ENCODE measurements at places on chromosomes 4 and X. TPM values are rescaled to one million over a fixed set of nuclear protein-coding genes. Genes with fewer than 3 reads are reported as not detected.

AREG gene
- polyA plus RNA-seq: 0.07 TPM

ZNF275 gene
- polyA plus RNA-seq: 19.2 TPM

TMPRSS11A gene
- 0.17 TPM for polyA plus RNA-seq

IL21 gene
- not detected for polyA plus RNA-seq

SLC25A31 gene
- not detected for polyA plus RNA-seq

DNA sequence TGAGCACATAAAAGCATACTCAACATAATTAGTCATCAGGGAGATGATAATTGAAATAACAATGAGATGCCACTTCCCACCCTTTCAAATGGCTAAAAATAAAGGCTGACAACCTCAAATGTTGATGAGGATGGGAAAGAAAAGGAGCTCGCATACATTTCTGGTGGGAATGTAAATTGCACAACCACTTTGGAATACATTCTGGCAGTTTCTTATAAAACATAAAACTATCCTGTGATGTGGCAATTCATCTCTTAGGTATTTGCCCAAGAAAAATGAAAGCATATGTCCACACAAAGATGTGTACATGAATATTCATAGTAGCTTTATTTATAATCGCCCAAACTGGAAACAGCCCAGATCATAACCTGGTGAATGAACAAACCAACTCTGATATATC, 687 bp upstream of the ZNF275 start:
- DNase-seq: no peak

- no peak for DNase-seq
These were observed 78.9 kb upstream of the UNC5C start for GRCh38 chr4:95627709-95628108.

DNA sequence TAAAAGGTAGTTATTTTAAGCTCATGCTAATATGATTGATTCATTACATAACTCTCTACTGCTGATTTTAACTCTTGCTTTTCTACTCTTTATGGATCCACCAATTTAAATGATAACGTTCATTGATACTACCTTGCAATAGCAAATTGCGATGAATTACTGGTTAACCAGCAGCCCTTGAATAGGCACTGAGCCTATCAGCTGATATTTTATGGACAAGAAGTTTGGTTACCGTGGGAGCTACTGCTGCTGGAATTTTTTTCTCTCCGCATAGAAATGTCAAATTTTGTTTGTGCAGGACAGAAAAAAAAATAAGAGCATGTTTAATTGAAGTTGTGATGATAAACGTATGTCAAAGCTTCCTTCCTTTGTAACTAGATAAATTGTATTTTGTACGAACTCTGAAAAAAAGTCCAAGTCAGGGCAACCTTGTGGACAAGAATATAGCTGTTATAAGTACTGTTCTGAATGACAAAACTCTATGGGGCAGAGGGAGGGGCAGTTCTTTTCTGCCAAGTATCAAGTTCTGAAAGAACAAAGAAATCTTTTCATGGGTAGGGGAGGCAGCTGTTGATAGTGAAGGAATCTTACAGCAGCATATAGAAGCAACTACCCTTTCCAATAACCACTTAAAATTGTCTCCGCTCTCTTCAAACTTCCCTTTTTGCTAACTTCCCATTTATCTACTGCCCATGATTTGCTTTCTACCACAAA, 434.9 kb upstream of the PABPC4L start:
- DNase-seq: no peak

DNA sequence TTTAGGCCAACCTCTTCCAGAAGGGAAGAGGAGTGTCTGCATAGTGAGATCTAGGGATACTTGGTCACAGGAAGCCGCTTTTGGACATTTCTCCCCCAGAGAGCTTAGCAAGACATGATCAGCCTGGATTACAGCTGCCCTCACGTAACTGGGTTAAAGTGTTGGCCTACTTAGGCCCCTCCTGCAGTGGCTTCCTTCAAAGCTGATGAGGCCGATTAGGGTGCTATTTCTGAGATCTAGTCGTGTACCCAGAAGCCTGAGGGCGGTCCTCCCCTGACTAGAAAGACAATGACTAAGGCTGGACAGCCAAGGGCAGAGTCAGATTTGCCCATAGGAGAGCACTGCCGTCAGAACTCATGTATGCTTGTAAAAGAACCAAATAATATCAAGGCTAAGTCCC, 135.0 kb downstream of the AMMECR1 start:
- DNase-seq: no peak

GRCh38 chr4:73080789-73081188, 11.3 kb upstream of the COX18 start:
- DNase-seq: no peak

DNA sequence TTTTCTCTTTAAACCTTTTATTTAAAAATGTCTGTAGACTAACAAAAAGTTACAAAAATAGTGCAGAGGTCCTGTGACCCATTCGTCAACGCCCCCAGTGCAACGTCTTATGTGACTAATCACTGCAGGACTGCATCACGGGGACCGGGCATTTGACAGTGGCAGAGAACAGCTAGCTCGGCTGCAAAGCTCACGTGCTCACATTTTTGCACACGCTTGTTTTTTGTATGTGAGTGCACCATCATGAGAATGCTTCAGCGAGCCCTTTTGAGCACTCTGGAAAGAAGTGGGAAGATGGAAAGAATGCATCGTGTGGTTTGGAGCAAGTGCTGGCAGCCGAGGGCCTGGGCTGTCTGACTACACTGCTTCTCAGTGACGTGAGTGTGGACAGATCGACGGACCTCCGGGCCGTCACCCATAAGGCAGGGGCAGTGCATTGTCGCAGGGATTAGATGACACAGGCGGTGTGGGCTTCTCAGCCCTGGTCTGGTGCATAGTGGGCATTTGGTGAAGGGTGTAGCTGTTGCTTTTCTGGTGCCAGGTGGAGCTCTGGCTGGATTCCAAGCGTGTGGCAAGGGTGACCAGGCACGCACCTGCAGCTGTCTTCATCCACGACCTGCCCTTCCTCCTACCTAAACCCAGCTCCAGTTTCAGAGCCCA, 17.7 kb downstream of the SPON2 start:
- DNase-seq: no peak

- DNase-seq: peak; percentile 71
These were observed at the start of gene DCTD for GRCh38 chr4:182917182-182918043. Gene DCTD (minus strand): TSS chr4:182917386. CDS start chr4:182915568, 1,818 bp downstream.

- no peak for DNase-seq
These were observed 39.4 kb upstream of the RHOH start for GRCh38 chr4:40157436-40157835.

DNA sequence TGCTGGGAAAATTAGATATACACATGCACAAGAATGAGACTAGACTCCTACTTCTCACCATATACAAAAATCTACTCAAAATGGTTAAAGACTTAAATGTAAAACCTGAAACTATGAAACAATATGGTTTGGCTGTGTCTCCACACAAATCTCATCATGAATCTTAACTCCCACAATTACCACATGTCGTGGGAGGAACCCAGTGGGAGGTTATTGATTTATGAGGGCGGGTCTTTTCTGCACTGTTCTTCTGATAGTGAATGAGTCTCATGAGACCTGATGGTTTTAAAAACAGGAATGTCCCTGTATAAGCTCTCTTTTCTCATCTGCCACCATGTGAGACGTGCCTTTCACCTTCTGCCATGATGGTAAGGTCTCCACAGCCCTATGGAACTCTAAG, 48.5 kb upstream of the DDX60 start:
- DNase-seq: no peak

- DNase-seq: no peak
These were observed 113.0 kb downstream of the NHS start for GRCh38 chrX:17488036-17488435.
